IgD-negative memory B cell (primary cell): ENCODE measurements at places on chromosomes 5 and 9. TPM values are rescaled to one million over a fixed set of nuclear protein-coding genes. Genes with fewer than 3 reads are reported as not detected.

CATSPER3 gene
- polyA plus RNA-seq = not detected

COL5A1 gene
- not detected for polyA plus RNA-seq

SPTAN1 gene
- polyA plus RNA-seq = 88.0 TPM

ARL14EPL gene
- polyA plus RNA-seq = 0.69 TPM
